COR-L47 (cell line): ENCODE measurements at places on chromosomes 6 and 20.

DNA sequence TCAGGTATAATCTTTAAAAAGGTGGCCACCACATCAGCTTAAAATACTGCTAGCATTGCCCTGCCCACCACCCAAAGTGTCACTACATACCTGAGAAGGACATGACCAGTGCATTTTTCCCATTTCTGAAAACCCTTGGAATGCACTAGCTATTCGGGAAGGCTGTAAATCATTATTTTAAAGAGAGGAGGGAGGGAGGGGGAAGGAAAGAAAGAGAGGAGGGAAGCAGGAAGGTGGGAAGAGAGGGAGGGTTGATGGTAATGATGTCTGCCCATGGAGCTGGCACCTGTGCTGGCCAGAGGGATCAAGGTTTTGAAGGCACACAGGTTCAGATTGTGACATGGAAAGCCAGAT is 32.4 kb downstream of the VAPB start:
- DNase-seq, result no peak

GRCh38 chr6:13579911-13580310 is 5.5 kb downstream of the SIRT5 start:
- DNase-seq, result no peak

GRCh38 chr20:47796971-47797370 is 11.7 kb upstream of the SULF2 start:
- no peak for DNase-seq

DNA sequence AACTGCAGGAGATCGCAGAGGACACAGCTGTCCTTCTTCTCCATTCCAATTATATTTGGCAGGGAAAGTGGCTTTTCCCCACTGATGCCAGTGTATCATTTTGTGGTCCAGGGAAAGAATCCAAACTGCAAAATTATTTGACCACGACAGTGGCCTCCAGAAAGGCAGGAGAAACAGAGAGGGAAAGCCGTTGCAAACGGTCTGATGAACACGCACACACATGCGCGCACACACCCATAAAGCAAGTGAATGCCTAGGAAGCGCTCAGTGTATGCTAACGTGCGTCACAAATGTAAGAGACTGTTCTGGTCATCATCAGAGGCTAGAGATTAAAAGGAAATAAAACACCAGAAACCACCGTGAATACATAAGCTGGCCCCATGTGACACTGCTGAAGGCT is 54.0 kb downstream of the NPEPL1 start:
- DNase-seq, result no peak

GRCh38 chr6:130513770-130514169 is 148.0 kb downstream of the TMEM200A start:
- DNase-seq, result no peak

DNA sequence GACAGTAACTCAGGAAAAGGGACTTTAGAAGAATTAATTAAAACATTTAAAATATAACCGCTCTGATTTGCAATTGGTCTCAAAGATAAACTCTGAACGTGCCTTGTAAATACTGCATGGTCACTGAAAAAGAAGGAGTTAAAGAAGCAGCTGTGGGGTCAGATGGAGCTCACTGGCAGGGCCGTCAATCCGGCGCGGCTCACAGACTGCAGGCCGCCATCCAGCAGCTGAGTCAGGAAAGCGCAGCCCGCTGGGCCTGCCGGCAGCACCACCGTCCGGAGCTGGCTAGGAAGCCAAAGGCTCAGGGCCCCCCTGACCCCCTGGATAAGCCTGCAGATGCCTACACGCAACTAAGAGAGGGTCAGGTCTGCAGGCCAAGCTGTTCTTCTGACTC is 54.2 kb upstream of the FRMD1 start:
- no peak for DNase-seq

DNA sequence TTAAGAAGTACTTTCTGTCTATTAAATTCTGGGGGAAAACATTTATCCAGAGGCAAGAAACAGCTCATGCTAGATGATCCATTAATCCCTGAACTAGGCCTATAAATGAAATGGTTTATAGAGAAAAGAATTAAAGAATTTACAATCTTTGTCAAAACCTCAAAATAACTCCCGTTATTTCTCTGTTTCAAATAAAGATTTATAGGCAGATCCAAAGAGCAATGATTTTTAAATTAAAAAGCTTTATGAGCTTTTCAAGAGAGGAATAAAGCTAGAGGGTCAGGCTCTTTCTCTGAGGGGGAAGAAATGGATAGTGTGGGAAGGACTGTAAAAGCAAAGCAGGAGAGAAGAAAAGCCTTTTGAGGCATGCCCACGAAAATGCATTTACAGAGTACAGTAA is 82.5 kb upstream of the OGFRL1 start:
- no peak for DNase-seq

GRCh38 chr20:35223941-35224340 is 2.5 kb upstream of the MMP24 start:
- no peak for DNase-seq

DNA sequence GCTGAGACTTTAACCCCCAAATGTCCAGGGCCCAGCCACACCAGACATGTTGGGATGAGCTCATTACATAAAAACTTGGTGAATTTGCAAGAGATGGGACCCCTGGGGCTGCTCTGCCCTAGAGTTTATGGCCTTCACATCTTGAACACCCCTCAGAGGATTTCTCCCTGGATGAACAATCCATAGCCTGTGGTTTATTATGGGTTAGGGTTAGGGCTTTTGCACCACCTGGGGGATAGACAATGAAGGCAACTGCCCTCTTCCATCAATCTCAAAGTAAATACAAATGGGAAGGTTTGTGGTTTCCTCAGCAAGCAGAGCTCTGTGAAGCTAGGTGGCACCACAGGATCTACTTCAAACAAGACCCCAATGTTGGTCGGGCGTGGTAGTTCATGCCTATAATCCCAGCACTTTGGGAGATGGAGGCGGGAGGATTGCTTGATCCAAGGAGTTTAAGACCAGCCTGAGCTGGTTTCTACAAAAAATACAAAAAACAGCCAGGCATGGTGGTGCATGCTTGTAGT is 17.4 kb downstream of the SPINT3 start:
- no peak for DNase-seq
